ENCODE measurements at places on chromosomes 1 and 21.

DNA sequence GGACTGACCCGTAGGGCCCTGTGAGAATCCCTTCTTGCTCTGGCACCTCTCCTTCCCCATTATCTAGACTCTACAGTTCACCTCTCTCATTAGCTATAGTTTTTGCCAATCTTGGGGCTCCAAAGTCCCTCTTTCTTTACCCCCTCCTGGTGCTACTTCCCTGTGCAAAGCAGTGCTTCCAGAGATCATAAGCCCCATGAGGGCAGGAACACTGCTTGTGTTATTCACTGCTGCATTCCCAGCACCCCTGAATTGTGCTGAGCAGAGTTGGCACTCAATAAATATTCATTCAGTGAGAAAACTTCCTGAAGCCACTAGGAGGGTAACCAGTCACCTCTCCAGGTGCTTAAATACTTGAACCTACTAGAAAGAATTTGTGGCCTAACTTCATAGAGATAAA, 2.1 kb upstream of the H3-3A start:
- DNase-seq, result no peak

DNA sequence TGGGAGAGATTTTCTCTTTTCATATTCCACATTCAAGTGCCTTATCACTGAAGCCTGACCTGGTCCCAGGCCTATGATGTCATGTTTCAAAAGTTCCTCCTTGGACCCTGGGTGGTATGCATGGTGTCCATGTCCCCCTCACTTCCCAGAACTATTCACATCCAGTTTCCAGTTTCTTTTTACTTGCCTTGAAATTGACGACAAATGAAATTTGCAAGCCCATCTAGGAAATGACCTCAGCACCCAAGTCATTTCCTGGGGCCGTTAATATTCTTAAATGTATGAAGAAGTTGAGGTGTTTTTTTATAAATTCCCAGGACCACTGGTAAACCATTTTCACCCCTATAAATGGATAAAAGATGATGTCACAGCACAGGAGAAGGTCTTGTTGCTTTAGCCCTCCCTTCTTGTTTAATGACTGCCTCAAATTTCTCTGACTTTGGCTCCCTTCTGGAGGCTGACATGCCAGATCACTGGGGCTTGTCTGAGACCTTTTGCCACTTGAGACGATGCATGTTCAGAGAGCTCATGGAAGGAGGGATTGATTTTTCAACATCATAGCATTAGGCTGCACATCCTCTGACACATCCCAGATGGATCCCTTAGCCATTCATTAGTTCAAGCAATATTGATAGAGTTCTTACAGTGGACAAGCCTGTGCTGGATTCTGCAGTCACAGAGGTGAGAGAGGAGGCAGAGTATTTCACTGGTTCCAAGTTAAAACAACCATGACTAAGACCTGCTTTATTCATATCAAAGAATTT, 221.3 kb downstream of the PLPP3 start:
- DNase-seq, result no peak

- no peak for DNase-seq
Measured at GRCh38 chr21:17775431-17776126, 43.6 kb downstream of the C21orf91 start.

DNA sequence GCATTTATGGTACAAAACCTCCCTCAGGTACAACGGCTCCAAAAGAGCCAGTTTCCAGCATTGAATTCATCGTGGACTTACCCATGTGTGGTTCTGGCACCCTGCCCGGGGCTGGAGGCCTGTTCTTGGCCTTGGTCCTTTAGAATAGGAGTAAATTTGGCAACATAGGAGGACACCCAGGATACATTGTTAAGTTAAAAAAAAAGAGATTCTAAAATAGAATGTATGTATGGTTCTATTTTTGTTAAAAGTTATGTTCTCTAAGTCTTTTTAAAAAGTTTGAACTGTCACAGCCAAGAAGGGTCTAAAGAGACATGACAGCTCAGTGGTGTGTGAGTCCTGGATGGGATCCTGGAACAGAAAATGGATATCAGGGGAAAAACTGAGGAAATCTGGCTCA, 25.9 kb downstream of the EPHX1 start:
- DNase-seq, result peak; percentile 84

DNA sequence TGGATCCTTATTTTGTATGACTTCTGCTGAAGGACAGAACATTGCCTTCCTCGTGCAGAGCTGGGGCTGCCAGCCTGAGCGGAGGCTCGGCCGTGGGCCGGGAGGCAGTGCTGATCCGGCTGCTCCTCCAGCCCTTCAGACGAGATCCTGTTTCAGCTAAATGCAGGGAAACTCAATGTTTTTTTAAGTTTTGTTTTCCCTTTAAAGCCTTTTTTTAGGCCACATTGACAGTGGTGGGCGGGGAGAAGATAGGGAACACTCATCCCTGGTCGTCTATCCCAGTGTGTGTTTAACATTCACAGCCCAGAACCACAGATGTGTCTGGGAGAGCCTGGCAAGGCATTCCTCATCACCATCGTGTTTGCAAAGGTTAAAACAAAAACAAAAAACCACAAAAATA, 27.5 kb upstream of the KDM4A start:
- no peak for DNase-seq

GRCh38 chr1:87334351-87335174, 5.9 kb downstream of the LMO4 start:
- DNase-seq, result peak; percentile 67

DNA sequence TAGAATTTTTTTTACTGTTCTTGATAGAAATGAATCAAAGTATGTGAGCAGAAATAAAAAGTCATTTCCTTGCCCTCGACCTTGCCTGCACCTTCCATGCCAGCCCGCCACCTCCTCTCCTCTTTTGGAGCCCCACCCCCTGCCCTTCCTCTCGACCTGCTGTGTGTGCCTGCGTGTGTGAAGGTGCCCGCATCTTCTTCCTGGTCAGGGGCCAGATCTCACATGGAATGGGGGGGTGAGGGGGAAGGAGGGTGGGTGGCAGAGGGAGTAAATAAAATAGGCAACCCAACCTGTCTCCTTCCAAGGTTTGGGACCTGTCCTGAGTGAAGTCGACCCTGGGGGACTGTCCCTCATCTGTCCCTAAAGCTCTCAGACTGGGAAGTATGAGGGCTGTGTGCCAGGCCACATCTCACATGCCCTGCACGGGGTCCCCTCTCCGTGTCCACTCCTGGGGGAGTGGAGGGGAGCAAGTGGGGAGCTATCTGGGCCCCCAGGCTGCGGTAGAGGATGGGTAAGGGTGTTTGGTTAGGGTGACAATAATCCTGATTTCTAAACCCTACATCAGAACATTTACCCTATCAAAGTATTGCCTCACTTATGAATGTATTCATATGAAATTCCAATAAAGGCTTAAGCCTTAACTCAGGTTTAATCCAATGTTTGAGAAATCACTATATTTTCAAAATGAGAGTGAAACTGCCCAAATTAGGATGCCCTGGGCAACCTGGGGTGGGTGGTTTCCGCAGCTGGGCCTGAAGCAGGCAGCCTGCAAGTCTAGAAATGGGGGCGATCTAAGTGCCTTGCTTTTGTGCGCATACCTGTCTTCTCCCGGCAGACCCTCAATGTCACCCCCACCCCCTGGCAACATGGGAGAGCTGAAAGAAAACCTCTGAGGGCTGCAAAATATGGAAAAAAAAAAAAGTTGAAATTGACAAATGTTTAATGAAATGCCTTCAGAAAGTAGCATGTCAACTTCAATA, 15.4 kb downstream of the AMPD2 start:
- DNase-seq, result peak; percentile 62

DNA sequence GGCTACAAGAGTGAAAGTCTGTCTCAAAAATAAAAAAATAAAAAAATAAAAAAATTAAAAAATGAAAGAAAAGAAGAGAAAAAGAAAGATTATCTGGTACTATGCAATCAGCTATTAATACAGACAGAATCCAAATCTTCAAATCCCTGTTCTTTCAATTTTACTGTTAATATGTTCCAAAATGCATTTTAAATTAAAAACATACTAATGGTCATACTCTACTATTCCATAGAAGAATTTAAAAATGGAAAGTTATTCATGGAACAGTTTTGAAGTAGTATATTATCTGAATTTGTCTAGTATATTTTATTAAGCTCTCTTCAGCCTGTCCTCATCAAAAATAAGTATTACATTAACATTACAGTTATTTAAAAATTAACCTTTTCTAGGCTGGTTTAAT, 430.1 kb downstream of the PTBP2 start:
- DNase-seq, result no peak

- DNase-seq, result no peak
Measured at GRCh38 chr21:41321211-41321907, 4.8 kb downstream of the FAM3B start.

DNA sequence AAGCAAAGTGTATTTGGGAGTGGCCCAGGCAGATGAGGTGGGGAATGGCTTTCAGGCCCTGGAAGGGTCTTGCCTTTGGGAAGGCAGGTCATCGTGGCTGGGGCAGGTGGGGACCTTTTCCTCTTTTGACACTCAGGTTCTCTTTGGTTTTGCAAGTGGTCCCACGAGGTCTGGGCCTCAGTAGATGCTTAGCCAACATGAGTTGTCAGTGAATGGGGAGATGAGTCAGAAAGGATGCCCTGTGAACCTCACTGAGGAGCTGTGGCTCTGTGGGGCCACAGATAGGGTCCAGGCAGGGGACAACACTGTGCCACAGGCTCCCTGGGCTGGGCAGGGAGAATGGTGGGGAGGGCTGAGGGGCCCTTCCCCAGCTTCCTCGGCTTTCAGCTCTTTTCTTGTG, 19.0 kb downstream of the ARHGEF10L start:
- no peak for DNase-seq

- DNase-seq, result peak; percentile 96
Measured at GRCh38 chr1:23369335-23370013, at the start of gene ZNF436. Gene ZNF436 (minus strand): TSS chr1:23369836. CDS start chr1:23368005, 1,831 bp downstream.

DNA sequence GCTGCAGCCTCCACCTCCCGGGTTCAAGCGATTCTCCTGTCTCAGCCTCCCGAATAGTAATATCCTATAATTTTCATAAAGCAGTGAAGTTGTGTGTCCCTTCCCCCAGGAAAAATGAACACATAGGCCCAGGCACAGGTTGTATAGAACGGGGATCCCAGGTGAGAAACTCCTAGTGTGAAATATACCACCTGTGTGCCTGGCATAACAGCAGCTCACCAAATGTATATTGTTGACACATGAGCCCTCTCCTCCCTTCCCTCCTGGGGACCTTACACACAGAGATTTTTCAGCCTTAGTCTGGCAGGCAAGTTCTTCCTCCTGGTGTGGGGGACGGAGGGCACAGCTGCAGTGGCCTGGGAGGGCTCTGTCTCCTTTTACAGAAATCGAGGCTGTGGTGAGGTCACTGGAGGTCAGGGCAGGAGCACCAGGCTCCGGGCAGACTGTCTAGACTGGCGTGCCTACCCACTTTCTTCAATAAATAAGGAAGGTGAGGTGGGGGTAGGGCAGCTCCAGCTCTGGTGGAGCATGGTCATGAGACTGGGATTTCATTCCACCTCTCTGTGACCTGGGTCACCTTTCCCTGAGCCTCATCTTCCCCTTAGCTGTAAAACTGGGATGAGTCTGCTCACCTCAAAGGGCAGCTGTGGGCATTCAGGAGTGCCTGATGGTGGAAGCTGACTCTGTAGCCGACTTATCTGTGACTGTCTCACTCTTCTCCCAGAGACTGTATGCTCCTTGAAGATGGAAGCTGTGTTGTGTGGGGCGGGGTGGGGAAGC, 14.3 kb downstream of the RCC1 start:
- DNase-seq, result no peak

DNA sequence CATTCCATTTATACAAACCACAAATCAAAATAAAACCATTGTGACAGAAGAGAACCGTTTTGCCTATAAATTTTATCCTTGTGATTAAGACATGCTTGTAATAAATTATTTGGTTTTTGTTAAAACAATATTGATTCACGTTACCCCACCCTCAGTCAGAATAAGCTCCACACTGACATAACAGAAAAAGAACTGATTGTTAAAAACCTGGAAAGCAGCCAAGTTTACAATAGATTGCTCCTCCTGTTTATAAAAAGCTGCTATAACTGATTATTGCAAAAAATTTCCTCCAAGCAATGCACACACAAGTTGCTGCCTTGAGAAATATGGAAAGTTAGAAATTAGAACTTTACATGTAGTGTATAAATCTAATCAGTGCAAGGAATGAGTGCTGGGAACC, 263.5 kb downstream of the SETD4 start:
- no peak for DNase-seq

DNA sequence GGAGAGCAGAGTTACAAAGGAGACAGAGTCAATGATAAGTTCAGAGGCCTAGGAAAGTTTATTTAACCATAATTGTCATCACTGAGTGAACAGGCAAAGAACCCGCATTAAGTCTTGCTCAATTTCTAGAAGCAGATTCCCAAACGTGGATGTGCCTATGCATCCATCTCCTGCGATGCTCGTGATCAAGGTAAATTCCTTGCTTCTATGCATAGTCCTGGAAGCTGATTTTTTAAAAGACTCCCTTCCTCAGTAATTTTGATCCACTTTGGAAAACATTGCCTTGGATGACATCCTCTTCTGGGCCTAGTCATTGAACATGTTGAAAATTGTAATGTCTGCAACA, 116.4 kb downstream of the TNFSF18 start:
- no peak for DNase-seq

DNA sequence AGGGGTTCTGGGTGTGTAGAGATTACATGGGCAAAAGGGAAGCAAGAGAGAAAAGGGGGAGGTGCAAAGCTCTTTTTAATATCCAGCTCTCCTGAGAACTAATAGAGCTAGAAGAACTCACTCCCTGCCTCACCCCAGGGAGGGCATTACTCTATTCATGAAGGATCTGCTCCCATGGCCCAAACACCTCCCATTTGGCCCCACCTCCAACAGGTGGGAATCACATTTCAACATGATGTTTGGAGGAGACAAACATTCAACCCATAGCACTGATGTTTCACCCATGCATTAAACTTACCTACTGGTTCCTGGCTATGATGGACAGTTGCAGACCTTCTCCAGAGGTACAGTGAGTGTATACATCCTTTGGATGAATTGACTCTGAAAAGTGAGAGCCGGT, 7.3 kb upstream of the JUN start:
- DNase-seq, result no peak

GRCh38 chr1:197928849-197929336, 11.7 kb downstream of the LHX9 start:
- DNase-seq, result no peak

- peak; percentile 85 for DNase-seq
Measured at GRCh38 chr1:168320800-168321450, 40.2 kb downstream of the TBX19 start.

DNA sequence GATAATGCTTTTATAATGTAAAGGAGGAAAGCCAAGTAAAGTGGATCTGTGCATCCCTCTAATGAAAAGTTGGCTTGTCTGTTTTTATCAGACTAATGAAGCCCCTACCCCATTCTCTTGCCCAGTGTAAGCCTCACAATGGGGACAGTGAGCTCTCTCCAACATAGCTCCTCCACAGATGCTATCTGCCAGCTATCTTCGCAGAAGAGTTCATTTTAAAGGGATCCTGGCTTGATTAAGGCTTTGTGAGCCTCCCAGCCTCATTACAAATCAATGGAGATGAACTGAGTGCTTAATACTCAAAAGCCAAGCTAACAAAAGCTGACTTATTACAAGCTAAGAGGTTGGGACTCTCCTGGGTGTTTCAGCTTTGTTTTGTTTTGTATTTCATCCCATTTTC, 514.7 kb downstream of the NUF2 start:
- DNase-seq, result no peak

DNA sequence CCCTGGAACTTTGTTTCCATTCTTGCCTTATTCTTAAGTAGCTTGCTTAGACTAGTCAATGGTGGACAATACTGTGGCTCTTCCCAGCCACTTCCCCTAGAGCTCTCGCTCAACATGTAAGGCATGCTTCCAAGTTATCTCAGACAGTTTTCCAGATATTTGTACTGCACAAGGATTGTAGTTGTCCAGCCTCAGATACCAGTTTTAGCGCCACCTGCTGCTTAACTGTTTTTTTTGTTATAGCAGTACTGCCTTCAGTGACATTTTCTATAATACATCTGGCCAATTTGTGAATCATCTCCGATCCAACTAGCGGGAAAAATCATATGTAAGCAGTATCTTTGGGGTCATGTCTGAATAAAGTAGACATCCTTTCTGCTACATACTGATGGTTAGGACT, 346.7 kb upstream of the ADGRL4 start:
- DNase-seq, result no peak
